T1000 (cell line): ENCODE measurements at places on chromosomes 3 and 15.

- DNase-seq, result no peak
These were observed 13.6 kb upstream of the CSRNP1 start for GRCh38 chr3:39166932-39167532.

DNA sequence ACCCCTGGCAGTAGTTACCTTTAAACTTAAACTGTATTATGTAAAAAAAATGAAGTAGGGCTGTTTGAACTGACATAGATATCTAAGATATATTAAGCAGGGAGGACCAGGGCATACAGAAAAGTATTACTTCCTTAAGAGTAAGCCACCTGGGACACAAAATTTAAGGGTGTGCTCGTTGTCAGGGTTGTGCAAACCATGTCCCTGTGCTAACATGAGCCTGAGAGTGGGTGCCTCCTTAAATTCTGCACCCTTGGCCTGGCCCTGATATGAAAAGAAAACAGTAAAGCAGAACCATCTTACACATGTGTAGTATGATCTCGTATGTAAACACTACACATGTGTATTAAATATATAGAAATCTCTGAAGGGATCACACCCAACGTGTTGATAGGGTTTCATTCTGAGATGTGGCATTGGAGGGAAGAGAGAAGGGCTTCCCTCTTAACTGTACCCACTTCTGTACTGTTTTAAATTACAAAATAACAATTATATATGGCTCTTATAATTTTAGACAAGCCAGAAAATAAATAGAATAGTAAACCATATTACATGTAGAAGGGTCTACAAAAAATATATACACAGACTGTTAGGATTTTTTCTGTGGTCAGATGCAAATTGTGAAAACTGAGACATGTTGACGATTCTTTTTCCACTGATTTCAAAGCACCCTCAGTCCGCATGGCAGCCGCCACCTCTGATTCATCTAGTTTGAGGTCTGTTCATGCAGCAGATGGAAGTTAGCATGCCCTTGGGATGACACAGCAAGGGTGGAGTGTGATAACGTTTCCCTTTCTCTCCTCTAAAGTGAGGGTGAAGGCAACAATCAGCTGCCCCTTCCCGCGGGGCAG, 400.8 kb upstream of the PROK2 start:
- DNase-seq, result peak; percentile 55

DNA sequence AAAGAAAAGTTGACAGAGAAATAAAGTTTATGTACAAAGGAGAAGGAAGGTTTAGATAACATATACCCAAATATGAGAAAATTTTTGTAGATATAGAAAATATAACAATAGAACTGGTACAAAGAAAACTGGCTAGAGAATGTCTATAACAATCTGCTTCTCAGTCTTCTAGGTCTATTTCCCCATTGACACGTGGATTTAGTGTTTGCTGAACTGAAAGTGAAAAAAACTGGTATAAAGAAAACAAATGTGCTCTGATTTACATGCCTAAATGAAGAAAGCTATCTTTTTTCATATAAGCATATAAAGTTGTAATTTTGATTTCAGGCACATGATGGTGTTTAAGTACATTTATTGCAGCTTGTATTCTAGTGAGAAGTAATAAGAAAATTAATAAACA, 9.8 kb downstream of the KCNMB2 start:
- DNase-seq, result no peak

DNA sequence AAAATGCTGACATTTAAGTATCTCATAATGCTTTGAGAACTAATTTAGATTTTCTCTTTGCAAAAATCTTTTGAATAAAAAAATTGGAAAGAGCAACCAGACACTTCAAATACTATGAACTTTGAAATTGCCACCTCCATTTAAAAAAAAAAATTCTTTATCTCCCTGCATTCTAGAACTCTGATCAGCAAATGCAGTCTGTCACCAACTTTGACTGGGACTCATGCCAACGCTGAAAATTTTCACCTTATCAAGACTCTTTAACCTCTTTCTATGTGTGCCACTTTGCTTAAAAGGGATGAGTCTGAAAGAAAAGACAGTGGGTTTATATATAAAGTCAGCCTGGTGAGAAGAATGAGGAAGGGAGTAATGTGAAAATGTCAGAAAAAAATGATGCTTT, 191.2 kb upstream of the ARPP21 start:
- no peak for DNase-seq
